ENCODE measurements at places on chromosomes 1 and 21.

DNA sequence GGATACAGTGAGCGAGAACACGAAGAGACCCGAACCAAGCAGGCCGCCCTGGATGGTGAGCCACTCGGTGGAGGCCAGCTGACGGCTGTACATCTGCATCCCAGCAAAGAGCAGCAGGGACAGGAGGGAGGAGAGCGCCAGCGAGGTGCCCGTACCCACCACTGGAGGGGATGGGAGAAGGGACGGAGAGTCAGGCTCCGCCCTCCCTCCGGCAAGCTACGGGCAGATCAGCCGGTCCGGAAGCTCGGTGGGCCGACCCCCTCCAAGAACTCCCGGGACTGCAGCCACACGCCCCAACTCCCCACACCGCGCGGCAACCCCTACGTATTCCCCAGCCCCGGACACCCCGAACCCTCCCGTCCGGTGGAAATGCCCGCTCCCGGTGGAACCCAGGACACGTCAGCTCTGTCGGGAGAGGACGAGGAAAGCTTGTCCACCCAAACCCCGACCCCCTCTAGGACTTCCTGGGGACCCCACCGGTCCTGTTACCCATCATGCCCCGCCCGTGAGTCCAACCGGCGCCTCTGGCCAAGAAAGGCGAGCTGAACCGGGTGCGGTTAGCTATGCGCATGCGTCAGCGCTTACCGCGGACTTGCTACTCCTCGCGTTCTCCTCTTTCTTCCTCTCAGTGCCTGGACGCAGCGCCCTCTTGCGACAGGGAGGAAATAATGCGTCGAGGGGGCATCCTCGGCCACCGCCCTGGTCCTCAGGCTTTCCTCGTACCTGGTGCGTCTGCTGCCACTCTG is at the start of gene KRTCAP2:
TSS of gene KRTCAP2 (minus strand) at position 573 of the 746 bp plus-strand sequence. CDS start at position 493, 80 bp downstream.
- DNase-seq = peak; percentile 99

- no peak for DNase-seq
Observed at GRCh38 chr1:191804311-191804710, 354.0 kb upstream of the RGS18 start.

- DNase-seq = no peak
Observed at GRCh38 chr1:237613984-237614383, 276.7 kb downstream of the ZP4 start.

DNA sequence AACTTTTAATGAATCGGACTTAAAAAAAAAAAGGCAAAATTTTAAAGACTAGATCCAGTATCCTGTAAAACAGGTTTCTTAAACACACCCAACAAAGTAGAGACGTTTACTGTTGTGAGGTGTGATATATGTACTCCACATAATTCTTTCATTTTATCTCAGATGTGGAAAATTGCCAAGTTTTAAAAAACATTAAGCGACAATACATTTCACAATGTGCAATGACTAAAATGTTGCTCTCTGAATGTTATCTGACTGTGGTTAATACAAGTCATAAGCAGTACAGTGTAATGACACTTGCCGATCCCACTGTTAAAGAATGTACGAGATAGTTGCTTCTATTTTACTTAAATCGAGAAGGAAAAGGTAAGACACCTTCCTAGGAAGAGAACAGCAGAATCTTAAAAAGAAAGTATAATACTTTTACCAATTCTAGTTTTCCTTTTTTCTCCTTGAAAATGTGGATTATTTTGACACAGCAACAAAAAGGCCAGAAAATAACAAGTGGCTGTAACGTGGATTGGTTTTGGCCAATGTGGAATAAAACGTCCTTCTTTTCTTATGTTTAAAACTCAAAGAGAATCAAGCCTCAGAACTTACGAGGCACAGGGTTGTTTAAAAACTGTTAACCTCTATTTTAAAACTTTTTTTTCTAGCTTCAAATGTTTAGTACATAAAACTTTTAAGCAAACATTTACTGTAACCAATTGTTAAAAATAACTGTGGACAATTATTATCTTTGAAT is 51.4 kb downstream of the TP53BP2 start:
- DNase-seq = no peak

DNA sequence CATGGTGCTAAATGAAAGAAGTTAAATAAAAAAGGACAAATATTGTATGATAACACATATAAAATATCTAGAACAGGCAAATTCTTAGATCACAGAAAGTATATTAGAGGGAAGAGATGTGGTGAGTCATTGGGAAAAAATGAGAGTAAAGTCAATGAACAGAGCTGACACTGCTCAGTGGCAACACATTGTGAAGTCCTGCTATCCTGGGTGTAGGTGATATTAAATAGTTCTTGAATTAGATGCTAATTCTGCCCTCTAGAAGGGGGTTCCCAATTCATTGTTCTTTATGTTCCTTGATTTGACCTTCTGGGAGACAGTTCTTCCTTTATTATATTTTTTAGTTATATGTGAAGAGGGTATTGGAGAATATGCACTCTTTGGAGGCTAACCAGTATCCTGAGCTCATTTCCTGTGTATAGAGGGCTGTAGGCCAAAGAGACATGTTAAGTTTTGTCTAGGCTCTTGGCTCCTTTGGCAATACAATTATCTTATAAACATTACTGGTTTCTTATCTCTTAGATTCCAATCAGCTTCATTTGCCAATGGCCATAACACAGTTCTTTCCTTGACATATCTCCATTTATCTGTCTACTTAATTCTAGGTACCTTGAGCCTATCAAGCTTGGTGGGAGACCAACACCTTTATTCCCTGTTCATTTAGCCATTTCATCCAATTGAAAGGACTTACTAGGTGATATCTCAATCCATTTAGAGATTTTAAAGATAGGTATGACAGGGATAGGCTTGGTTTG is 6.6 kb upstream of the SLC35A3 start:
- DNase-seq = peak; percentile 57

- DNase-seq = peak; percentile 4
Observed at GRCh38 chr1:177384461-177384860, 213.7 kb downstream of the BRINP2 start.

GRCh38 chr1:81115422-81115821 is 685.3 kb upstream of the ADGRL2 start:
- no peak for DNase-seq

- DNase-seq = no peak
Observed at GRCh38 chr1:77118712-77119111, 100.5 kb downstream of the PIGK start.

GRCh38 chr1:166814611-166815010 is 24.7 kb upstream of the POGK start:
- DNase-seq = peak; percentile 58

DNA sequence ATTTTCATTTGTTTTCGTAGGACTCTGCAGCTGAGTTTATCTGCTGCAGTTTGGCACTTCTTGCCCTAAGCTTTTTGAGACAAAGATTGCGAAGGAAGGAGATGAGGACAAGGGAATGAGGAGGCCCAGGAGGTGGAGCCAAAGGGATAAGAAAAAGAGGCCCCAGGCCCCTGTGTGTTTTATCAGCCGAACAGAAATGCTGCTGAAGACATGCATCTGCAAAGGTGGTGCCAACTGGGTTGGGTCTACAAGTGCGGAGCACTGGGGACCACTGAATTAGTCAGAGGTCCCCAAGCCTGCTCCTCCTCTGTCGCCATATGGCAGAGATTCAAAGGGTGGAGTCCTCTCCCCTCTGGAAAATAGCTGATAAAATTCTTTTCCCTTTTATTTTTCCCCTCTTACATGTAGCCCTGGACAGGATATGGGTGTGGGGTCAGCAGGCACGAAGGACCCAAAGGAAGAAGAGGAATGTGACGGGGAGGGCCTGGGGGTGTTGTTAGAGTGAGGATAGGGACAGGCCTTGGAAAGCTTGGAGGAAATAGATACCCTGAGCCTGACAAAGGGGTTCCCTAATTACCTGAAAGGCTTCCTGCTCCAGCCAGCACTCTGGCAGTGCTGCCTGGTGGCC is 2.7 kb downstream of the CD34 start:
- no peak for DNase-seq
